Activated CD8-positive, alpha-beta memory T cell treated with anti-CD3 and anti-CD28 coated beads, Interleukin-2, amount 10 ng/mL, durations not matched to agents 7 days and 5 days (primary cell): ENCODE measurements at places on chromosomes 7 and 10. TPM values are rescaled to one million over a fixed set of nuclear protein-coding genes. Genes with fewer than 3 reads are reported as not detected.
A peak's percentile ranks its signal among the peaks of the same experiment; 100 is the strongest.

The KCNIP2 gene
- 2.3 TPM for total RNA-seq

The DKK1 gene
- total RNA-seq: not detected

The PSMC2 gene
- total RNA-seq: 195 TPM

The ZNF487 gene
- total RNA-seq: 1.9 TPM

DNA sequence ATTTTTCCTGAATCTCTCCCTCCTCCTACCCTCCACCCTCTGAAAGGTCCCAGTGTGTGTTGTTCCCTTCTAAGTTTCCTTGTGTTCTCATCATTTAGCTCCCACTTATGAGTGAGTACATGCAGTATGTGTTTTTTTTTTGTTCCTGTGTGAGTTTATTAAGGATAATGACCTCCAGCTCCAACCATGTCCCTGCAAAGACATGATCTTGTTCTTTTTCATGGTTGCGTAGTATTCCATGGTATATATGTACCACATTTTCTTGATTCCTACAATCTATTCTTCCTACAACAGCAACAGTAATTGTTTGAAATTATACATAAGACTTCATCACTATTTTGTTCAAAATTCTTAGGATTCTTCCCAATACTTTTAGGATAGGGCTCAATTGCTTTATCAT lies 1117.8 kb downstream of the GATA3 start:
- DNase-seq: no peak
- H3K36me3 ChIP-seq: no peaks in the 10 kb centered on the region
- no peak overlapping the region for H3K4me3 ChIP-seq
- no peaks in the 10 kb centered on the region for H3K27me3 ChIP-seq
- no peak overlapping the region for H3K27ac ChIP-seq

- DNase-seq: no peak
- H3K27me3 ChIP-seq: peaks cover 15% of the 10 kb centered on the region
- no peak overlapping the region for H3K27ac ChIP-seq
- H3K4me1 ChIP-seq: no peaks in the 10 kb centered on the region
- no peak overlapping the region for H3K4me3 ChIP-seq
These were observed 4.5 kb downstream of the FAM180A start for GRCh38 chr7:135743907-135744731.

DNA sequence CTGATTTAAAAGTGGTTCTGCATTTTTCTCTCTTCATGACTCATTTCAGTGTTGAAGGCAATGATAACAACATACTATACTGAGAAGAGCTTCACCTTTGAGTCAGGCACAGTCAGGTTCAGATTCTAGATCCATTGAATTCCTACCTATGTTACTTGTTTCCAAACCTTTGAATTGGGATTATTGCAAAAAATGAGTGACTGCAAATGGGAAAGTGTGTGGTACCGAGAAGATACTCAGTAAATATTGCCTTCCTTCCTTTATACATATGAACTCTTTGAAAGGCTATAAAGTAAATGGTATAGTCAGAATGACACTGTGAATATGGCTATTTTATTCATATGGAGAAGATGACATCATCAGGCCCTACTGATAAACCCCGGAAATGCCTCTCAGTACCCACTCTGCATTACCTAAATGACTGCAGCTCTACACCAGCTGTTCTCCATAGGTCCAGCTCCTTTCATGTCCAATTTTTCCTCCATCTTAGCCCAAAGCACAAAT lies 66.7 kb upstream of the FGL2 start:
- DNase-seq: peak; percentile 66
- peaks cover 17% of the 10 kb centered on the region for H3K36me3 ChIP-seq
- no peaks in the 10 kb centered on the region for H3K27me3 ChIP-seq
- H3K4me1 ChIP-seq: peaks cover 31% of the 10 kb centered on the region

DNA sequence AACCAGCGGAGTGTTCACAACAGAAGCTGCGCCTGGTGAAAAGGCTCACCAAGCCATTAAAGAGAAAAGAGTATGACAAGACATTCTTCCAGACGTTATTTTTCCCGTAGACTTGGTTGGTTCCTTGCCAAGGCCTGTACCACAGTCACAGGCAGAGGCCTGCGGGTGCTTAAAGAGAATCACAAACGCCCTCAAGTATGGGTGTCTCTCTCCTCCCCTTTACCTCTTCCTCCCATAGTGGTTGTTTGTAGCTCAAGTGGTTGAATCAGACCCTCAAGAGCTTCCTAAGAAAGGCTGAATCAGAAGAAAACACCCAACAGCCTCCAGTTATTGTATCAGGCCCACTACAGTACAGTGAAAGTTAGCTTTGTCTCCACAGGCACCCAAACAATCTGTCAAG lies 169.0 kb downstream of the CREB5 start:
- peaks cover 4% of the 10 kb centered on the region for H3K27me3 ChIP-seq
- no peak overlapping the region for H3K4me3 ChIP-seq
- DNase-seq: no peak
- no peak overlapping the region for H3K27ac ChIP-seq
- H3K36me3 ChIP-seq: no peaks in the 10 kb centered on the region

GRCh38 chr7:27193335-27194001 lies 6.4 kb downstream of the HOXA13 start:
- peaks cover 7% of the 10 kb centered on the region for H3K4me1 ChIP-seq
- H3K27ac ChIP-seq: no peak overlapping the region
- H3K4me3 ChIP-seq: no peak overlapping the region
- H3K36me3 ChIP-seq: no peaks in the 10 kb centered on the region
- DNase-seq: no peak
- peaks cover 94% of the 10 kb centered on the region for H3K27me3 ChIP-seq
